T-helper 2 cell (primary cell): ENCODE measurements at places on chromosomes 7 and 10.

GRCh38 chr7:130070861-130071622 lies 708 bp downstream of the KLHDC10 start:
- DNase-seq = no peak

DNA sequence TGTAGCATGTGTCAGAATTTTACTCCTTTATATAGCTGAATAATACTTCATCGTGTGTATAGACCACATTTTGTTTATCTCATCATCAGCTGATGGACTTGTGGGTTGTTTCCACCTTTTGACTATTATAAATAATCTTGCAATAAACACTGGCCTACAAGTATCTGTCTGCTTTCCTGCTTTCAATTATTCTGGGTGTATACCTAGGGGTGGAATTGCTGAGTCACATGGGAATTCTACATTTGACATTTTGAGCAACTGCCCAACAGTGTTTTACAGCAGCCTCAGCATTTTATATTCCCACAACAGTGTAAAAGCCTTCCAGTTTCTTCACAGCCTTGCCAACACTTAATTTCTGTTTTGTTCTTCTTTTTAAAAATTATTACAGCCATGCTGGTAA lies 200.3 kb upstream of the PRSS1 start:
- no peak for DNase-seq

GRCh38 chr7:27973625-27974024 lies 207.0 kb downstream of the JAZF1 start:
- no peak for DNase-seq

GRCh38 chr7:30933124-30933974 lies 21.7 kb downstream of the AQP1 start:
- DNase-seq = no peak

- DNase-seq = no peak
These were observed 30.3 kb downstream of the SKIDA1 start for GRCh38 chr10:21495002-21495751.

- DNase-seq = no peak
These were observed 104.7 kb downstream of the PHF14 start for GRCh38 chr7:11078247-11078834.

GRCh38 chr10:131777921-131778320 lies 122.9 kb upstream of the PPP2R2D start:
- DNase-seq = no peak

DNA sequence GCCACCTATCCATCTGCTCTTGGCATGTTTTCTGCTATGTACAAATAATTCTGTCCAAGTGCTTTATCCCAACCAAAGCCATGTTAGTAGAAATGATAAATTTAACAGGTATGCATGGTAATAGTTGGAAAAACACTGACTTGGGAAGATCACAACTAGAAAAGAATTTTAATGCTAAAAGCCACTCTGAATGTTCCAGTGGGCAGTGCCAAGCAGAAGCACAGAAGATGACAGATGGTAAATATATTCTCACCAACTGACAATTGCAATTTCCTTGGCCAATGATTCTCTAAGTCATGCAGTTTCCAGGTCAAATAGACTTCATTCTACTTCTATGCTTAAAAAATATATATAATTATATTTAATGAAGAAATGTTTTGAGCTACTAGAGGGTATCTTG lies 83.6 kb upstream of the SEMA3C start:
- no peak for DNase-seq

DNA sequence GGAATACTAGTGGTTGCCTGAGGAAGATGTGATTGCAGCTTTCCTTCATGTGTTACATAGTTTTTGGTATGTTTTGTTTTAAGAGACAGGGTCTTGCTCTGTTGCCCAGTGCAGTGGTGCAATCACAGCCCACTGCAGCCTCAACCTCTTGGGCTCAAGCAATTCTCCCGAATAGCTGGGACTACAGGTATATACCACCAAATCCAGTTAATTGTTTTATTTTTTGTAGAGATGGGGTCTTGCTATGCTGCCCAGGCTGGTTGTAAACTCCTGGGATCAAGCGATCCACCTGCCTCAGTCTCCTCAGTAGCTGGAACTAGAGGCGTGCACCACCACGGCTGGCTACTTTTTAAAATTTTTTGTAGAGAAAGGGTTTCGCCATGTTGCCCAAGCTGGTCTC lies 79.1 kb upstream of the TMEM248 start:
- no peak for DNase-seq

GRCh38 chr10:129718548-129719414 lies 245.3 kb downstream of the EBF3 start:
- no peak for DNase-seq

DNA sequence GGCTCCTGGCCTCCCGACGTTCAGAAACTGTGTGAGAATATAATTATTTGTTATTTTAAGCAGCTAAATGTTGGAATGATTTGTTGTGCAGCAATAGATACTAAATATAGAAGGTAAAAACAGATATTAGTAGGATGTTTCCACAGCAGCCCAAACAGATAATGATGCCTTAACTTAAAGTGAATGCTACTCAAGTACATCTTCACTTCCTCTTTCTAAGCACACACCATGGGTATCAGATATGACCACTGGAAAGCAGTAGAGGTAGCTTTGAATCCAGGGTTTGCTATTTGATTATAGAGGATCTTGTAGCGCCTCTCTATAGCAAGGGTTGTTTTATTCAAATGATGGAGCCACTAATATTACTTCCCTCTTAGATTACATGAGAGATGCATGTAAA lies 38.2 kb upstream of the BET1 start:
- no peak for DNase-seq
